NCI-H345 (cell line): ENCODE measurements at places on chromosomes 3 and 15.

DNA sequence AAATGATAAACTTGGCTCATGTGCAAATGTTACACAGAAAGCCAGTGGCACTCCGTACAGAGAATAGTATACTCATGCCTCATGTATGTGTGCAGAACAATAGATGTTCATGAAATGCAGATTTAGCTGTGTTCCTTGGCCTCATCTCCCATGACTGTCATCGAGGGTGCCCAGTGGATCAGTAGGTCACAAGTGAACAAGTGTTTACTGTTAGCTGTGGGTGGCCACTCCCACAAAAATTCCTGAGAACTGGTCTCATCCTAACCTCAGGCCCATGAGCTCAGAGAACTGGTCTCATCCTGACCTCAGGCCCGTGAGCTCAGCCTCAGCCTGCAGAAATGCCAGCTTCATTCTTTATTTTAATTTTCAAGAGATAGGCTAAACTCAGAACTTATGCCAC lies 124.1 kb downstream of the GADL1 start:
- DNase-seq: no peak

DNA sequence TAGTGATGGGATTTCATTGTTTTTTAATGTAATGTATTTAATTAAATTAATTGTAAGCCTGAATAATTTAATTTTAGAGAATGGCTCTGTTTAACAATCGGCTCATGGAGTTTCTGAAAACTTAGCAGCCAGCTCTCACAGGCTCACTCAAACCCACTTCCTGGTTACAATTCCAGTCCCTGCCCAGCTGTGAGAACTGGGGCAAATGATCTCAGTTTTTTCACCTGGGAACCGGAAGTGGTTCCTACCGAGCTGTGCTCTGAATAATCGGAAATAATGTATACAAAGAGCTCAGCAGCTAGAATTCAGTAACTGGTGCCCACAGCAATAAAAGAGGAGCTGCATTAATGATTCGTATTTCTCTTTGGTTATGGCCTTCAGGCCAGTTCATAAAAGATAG lies 244.3 kb upstream of the MCTP2 start:
- no peak for DNase-seq

- DNase-seq: no peak
Measured at GRCh38 chr3:31760654-31761053, 220.4 kb downstream of the OSBPL10 start.

GRCh38 chr3:71956716-71957115 lies 171.8 kb upstream of the PROK2 start:
- DNase-seq: no peak

GRCh38 chr3:89375451-89375850 lies 268.0 kb downstream of the EPHA3 start:
- no peak for DNase-seq
